ENCODE measurements at places on chromosomes 5 and 9.

DNA sequence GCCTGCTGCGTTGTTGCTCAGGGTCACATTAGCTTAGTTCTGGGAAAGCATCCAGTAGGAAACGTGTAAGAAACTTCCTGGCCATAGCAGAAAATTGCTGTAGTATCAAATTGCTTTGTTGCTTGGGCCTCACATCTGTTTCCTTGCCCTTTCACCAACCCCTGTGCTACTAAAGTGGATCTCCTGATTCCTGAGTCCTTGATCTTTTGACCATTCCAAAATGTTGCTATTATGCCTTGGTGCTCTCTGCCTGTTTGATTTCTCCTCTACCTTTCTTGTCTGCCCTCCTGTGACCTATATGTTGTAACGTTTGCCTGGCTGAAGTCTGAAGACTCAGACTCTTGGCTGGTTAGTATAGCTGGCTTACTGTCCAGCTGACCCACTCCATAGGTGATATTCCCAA is 350.5 kb downstream of the ADGRV1 start:
- no peak for DNase-seq

DNA sequence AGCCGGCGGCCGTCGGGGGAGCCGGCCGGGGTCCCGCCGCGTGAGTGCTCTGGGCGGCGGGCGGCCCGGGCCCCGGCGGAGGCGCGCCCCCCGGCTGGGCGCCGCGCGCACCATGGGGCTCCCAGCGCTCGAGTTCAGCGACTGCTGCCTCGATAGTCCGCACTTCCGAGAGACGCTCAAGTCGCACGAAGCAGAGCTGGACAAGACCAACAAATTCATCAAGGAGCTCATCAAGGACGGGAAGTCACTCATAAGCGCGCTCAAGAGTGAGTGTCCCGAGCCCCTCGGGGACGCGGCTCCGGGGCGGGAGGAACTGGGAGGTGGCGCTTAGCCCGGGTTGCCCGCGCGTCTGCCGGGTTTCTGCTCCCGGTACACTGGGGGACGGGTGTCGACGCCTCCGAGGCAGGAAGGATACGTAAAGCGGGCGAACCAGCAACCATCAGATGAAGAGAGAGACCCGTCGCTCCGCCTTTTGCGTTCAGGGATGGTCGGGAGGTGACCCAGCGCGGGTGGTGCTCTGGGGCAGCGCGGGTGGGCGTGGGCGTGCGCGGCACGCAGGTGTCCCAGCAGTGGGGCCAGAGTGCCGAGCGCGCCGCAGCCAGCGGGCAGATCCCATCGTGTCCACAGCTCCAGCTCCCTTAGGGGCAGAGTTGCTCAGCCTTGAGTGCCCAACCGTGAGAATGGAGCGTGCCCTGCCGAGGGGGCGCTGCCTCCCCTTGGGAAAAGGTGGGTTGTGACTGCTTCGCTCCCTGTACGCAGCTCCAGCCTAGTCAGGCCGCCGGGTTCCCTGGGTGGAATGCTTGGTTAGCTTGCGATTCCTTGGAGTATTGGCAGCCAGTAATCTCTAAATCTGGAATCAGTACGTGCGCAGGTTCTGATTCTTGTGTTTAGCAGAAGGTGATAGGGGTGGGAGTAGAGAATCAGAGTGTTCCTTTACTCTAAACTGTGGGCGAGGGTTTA is 753 bp downstream of the ARHGAP26 start:
- peak; percentile 17 for DNase-seq

- DNase-seq, result no peak
Observed at GRCh38 chr5:14141764-14142163, 1.4 kb upstream of the TRIO start.

GRCh38 chr5:54994628-54995027 is 9.2 kb upstream of the ESM1 start:
- DNase-seq, result no peak

DNA sequence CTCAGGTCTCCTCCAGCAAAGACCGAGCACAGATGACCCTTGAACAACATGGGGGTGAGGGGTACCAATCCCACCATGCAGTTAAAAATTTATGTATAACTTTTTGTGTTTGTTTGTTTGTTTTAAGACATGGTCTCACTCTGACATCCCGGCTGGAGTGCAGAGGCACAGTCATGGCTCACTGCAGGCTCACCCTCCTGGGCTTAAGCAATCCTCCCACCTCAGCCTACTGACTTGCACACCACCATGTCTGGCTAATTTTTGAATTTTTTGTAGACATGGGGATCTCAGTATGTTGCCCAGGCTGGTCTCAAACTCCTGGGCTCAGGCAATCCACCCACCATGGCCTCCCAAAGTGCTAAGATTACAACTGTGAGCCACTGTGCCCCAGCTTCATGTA is 231.0 kb upstream of the PIK3R1 start:
- DNase-seq, result no peak

GRCh38 chr5:77066823-77067442 is 20.2 kb downstream of the ZBED3 start:
- no peak for DNase-seq
